GM13977 (cell line): ENCODE measurements at places on chromosomes 4 and X.

GRCh38 chr4:82499738-82500434, 61.9 kb downstream of the TMEM150C start:
- no peak for DNase-seq

- no peak for DNase-seq
Measured at GRCh38 chr4:72377491-72378194, 191.4 kb downstream of the ADAMTS3 start.

GRCh38 chr4:2136726-2137125, 77.6 kb downstream of the NAT8L start:
- DNase-seq, result no peak

GRCh38 chrX:13126775-13127174, 82.4 kb upstream of the FAM9C start:
- DNase-seq, result no peak

- no peak for DNase-seq
Measured at GRCh38 chrX:46386511-46386910, 158.7 kb downstream of the ZNF674 start.

- no peak for DNase-seq
Measured at GRCh38 chr4:135411251-135411650, 1209.7 kb upstream of the PABPC4L start.

DNA sequence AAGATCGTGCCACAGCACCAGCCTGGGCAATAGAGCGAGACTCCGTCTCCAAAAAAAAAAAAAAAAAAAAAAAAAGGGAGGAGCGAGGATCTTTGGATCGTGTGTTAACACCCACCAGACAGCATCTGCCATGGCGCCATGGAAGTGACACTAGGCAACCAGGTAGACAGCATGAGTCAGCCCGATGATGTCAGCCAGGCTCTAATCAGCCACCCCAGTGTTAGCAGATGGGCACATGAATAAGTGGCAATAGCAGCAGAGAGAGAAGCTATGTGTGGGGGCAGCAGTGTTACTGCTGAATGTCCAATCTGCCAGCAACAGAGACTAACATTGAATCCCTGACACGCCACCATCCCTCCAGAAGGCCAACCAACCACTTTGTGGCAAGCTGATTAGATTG, 6.6 kb downstream of the SYN1 start:
- no peak for DNase-seq

DNA sequence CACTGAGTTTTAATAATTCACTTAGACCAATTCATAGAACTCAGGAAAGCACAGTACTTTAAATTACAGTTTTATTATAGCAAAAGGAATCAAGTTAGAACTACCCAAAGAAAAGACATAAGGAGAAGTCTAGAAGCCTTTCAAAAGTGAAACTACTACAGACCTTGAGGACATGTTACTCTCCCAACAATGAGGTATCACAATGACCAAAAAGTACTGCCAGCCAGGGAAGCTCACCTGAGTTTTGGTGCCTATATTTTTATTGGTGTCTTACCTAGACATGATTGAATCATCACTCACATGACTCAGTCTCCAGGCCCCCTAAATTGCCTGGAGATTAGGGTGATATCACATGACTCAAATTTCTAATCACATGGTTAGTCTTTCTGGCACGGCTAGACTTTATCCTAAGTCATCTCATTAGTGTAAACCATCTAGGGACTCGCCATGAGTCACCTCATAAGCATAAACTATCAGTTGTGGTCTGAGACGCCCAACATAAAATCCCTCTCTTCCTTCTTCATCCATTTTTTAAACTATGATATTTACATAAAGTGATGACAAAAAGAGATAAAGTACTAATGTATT, 372.3 kb downstream of the TMA16 start:
- DNase-seq, result no peak

- DNase-seq, result no peak
Measured at GRCh38 chrX:123320622-123321021, 136.5 kb downstream of the GRIA3 start.

DNA sequence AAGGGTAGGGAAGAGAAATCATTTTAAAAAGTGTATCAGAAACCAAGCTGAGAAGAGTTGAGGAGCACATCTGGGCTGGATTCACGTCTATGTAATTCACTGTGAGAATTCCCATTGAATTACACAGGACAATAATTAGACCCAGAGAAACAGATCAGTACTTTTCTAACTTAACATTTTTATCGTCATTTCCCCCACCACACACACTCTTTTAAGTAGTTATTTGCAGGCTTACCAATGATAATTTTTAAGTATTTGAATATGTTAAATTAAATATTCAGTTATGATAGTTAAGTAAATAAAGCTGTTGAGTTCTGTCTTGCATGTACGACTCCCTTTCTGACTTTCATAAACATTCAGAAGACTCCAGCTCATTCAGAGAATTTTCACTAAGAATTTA, 165.4 kb upstream of the PITX2 start:
- no peak for DNase-seq

GRCh38 chrX:68462197-68462596, 28.9 kb upstream of the OPHN1 start:
- DNase-seq, result no peak

DNA sequence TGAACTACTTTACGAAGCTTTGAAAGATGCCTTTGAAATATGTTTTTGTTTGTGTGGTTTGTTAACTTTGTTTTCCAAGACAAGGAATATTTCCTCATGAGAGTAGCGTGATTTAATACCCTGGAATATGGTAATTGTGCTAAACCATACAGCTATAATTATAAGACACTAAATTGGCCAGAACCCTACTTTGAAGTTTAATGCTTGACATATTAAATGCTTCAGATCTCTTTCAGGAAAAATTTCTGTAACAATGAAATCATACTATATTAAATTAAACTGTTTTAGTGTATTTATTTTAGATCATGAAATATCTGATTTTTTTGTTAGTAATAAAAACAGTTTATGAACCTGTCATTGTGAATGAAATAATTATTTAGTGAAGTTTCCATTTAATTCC, 63.5 kb downstream of the DCLK2 start:
- no peak for DNase-seq

GRCh38 chr4:94271248-94271647, 63.6 kb downstream of the SMARCAD1 start:
- DNase-seq, result no peak

DNA sequence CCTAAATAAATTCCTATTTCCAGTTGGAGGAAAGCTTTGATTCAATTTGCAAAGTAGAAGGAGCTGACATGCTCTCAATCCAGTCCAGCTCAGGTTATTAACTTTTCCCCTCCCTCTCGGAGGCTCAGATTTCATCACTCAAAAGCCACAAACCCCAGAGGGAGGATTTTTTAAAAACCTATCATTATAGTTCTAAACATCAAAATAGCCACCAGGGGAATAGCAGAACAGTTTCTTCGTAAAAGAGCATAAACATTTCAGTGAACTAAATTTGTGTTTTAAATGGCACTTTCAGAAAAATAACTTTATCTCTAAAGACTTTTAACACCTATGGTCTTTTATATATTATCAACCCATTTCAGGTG, 8.8 kb downstream of the GPRIN3 start:
- no peak for DNase-seq

DNA sequence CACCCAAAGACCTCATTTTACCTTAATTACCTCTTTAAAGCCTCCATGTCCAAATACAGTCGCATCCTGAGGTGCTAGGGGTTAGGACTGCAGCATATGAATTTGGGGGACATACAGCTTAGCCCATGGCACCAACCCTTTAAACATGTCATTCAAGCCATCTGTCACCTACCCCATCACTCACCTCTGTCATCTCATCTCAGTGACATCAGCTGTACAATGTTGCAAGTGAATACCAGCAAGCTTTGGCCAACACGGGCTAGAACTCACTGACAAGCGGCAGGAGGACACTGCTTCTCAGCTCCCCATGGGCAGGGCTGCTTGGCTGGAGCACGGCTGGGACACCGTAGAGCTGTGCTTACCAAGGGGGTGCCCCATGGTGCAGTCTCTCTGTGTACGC, 107.5 kb downstream of the STK32B start:
- DNase-seq, result no peak

DNA sequence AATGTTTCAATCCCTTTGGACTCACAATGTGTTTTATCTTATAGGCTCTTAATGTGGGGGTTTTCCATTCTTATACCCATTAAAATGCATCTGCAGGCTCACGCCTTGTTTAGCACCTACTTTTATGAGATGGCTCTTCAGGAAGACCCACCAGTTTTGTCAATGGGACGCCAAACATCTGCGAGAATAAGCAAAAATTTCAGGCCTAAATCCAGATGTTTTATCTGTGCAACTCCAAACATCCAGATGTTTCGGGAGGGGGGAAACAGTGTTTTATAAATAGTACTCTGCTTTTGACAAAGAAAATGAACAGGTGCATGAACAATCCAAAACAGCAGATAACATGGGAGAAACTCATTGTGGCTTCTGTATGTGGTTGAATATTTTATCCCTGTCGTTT, 342.8 kb downstream of the DHX15 start:
- DNase-seq, result no peak

DNA sequence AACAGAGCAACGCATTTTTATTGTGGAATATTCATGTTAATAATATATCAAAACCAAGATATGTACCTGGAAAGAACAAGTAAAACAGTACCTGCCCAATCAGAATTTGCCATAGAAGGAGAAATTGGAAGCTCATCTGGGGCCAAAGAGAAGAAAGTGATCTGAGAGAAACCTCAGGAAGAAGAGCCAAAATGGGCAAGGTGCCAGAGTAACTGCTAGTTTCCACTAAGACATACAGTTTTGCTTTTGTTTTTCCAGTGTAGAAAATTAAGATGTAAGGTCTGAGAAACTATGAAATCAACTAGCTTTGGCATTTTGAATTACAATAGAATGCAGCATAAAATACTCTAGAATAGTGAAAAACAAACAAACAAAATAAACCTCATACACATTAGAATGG, 2201.2 kb downstream of the ARAP2 start:
- no peak for DNase-seq

GRCh38 chr4:56995525-56995924, 16.8 kb downstream of the POLR2B start:
- DNase-seq, result no peak

DNA sequence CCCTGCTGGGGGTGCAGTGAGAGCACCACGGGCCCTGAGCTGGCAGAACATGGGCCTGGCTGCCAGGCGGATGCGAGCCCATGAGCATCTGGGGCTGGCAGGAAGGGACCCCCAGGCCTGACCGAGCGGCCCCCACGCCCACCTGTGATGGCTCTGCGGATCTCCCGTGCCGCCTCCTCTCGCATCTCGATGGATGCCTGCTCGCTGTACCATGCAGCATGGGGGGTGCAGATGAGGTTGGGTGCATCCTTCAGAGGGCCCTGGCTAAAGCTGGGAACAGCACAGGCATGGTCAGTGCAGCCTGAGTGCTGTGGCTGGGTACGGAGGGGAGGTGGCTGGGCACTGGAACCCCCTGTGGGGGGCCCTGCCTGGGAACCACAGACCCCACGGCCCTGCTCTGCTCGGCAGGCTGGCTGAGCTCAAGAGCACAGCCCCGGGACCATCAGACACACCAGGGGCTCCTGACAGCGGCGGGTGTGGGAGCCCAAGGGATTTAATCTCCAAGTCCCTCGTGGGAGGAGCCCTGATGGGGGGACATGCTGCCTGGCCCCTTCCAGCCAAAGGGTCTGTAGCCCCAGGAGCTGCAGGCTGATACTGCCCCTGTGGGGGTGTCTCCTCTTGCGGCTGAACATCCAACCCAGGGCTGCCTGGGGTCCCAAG, 35.5 kb downstream of the CTBP1 start:
- no peak for DNase-seq

DNA sequence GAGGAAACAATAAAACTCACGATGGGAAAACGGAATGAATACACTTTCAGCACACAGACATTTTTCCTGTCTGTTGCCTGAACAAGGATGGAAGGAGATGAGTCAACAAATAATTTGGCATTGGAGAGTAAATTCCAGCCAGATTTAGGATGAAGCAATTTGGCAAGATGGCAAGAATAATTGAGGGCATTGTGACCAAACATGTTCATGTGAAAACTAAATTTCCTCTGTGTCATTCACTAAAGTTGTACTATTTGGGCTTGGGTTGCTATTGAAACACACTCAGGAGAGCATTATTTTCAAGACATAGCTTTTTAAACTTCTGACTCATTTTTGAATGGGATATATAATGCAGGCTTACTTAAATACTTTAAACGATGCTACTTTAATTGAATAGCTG, 1614.4 kb downstream of the PCDH19 start:
- no peak for DNase-seq

DNA sequence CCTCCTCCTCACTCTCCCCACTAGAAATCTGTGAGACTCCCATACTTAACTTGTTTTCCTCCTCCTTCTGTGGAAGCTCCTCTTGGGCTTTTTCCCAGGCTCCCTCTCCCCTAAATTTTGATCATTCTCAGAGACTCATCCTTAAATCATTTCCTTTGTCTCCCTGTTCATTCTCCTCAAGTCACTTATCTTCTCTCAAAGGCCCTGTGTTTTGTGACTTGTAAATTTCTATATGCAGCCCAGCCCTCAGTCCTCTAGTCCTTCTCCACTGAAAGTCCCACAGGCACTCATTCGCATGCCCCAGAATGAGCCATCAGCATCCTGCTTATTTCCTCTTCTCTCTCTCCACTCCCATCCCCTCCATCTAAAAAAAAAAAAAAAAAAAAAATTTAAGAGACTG, 171.8 kb downstream of the SOWAHB start:
- no peak for DNase-seq

DNA sequence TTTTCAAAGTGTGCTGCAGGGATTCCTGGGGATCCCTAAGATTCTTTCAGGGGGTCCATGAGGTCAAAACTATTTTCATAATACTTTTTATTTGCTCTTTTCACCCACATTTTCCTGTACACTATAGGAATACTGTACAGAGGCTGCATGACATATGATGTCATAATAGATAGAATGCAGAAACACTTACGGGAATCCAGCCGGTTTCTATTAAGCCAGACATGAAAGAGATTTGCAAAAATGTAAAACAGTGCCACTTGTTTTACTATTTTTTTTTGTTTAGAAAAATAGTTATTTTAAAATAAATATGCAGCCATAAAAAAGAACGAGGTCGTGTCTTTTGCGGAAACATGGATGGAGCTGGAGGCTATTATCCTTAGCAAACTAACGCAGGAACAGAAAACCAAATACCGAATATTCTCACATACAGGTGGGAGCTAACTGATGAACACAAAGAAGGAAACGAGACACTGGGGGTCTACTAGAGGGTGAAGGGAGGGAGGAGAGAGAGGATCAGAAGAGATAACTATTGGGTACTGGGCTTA, 5.0 kb downstream of the ZFX start:
- DNase-seq, result no peak

- no peak for DNase-seq
Measured at GRCh38 chrX:70497026-70497425, 52.4 kb downstream of the DLG3 start.

- no peak for DNase-seq
Measured at GRCh38 chr4:76977736-76978350, 28.3 kb downstream of the SEPTIN11 start.
